AG09319 (cell line): ENCODE measurements at places on chromosomes 4 and X.

DNA sequence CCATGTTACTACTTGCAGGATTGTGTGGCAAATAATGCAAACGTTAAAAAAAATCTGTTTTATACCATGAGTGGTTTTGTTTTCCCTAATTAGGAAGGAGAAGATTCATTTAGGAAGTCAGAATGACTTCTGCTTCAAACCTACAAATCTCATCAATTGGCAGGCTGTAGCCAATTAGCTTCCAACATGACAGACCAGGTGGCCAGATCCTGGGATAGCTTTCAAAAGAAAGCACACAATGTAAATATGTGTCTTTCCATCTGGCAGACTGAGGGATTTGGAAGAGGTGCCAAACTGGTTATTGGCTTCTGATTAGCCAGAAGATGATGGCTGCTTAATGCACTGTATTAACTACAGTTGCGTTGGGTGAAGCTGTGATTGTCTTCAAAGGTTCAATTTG, 432.8 kb downstream of the ANKRD50 start:
- DNase-seq: no peak

DNA sequence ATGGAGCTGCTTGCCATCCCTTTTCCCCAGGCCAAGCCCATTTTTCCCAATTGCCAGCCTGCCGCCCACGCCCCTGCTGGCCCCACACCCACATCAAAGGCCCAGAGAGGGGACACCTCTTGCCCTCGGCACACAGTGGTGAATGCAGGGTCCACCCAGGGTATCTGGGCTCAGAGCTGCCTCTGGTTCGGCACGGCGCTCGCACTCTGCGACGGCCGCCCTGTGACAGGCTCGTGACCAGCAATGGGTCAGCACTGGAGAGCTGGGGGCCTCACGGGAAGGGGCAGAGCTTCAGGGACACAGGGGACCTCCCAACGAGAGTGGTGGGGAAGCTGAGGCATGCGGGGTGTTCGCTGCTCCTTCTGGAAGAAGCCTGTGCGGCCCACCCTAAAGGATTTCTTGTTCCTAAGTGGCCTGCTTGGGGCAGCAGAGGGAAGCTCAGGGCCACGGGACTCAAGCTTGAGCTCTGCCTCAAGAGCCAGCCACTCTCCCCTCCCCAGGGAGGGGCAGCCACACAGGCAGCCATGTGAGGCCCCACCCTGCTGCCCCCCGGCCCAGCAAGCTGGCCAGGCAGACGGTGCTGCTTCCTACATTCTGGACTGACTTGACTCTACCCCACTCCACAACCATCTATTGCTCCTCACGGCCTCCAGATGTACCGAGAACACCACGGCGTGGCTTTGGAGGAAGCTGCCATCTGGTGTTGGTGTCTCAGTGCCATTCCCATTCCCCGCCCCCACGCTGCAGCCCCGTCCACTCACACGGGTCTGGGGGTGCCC, 73.7 kb downstream of the ABLIM2 start:
- DNase-seq: no peak

DNA sequence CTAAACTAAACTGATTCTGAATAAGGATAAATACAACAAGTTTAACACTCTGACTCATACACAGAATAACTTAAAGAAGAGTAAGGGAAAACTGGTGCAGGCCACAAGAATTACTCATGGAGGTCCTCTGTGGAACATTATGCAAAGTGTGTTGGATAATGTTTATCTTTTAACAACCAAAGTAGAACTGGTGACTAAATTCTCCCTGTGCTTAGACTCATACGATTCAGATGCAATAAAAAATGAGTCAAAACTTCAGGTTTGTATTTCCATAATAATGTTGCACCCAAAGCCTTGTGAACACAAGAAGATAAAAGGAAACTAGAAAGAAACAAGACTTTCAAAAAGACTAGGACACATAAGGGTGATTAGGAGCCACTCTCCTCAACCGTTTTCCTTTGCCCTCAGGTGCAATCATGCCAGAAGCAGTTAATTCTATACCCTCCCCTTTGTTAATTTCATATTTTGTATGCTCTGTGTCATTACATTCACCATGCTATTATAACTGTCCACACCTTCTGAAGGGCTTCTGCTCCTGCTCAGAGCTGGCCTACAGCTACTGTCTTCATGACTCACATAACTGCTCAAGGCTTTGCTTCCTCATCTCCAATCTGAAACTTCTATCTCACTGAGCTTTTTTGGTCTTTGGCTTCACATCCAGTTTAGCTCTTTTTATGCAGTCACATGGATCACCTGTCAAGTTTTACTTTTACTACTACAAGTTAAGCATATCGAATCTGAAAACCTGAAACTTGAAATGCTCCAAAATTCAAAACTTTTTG, 60.2 kb downstream of the KCNIP4 start:
- peak; percentile 57 for DNase-seq

GRCh38 chrX:18828832-18829404, 121.5 kb downstream of the PPEF1 start:
- no peak for DNase-seq

DNA sequence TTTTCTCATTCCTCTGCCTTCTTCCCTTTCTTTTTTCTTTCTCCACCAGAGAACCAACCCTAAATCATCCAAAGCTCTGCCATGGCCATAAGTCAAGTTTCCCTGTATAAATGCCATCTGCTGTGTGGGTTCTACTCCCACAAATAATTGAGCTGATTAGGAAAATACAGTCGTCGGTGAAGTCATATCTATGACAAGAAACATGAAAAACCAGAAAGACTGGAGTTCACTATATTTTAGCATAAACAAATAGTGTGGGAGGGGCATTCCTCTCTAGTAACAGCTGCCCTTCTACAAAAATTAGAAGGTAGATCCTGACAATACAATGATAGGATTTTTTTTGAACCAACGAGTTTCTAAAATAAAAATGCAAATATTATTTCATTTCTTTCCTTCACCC, 48.8 kb downstream of the SPOCK3 start:
- no peak for DNase-seq

- DNase-seq: no peak
Measured at GRCh38 chr4:67918428-67918827, 34.6 kb upstream of the TMPRSS11D start.

DNA sequence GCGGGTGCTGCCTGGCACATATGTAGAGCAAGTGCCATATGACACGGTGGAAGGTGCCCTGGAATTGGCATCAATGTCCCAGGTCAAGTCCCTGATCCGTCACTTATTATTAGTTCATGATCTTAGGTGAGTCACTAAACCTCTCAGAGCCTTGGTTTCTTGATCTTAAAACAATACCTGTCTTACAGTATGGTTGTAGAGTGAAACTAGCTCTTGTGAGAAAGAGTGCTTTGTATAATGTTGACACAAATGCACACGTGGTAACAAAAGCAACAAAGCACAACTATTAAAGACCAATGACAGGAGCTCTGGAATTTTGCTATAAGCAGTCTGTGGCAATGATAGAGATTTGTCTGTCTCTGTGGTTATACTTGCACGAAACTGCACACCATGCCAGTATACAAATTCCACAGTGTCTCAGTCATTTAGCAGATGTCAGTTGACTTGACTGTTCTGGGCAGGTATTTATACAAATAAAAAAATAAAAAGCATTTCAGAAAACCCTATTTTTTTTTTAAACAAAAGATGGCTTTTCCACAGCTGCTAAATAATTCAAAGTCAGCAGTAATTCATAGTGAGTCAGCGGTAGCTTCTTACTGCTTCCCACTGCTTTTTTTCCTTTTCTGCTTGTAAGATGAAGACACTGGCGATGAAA, 19.7 kb upstream of the ACSL1 start:
- DNase-seq: peak; percentile 29

DNA sequence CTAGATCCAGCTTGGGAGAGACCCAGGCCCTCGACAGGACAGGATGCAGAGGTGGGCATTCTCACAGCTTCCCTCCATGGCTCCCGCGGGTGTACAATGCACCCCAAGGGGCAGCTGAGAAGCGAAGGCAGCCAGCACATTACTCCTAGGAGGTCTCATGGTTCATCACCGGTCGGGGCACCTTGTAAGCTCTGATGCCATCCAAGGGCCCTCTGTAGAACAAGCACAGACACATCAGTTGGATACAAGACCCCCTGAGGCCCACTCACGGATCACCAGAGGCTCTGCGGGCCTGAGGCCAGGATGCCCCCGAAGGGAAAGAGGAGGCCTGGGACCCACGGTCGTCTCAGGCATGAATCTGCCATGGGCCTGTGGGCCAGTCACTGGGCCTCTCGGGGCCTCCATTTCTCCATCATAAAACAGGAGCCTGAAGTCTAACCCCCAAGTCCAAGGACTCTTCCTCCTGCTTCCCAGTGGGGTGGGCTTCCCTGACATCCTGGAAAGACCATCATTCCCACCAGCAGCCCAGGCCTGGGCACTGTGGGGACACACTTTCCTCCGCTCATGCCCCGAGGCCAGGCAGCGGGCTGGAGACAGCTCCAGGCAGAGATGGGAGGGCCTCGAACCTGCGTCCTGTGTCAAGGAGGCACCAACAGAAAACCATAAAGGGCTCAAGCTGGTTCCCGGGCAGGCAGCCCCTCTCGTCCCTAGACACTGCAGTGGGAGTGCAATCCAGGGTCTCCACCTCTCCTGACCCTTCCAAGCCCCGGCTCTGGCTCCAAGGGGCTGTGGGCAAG, 20.1 kb downstream of the HMX1 start:
- DNase-seq: no peak

DNA sequence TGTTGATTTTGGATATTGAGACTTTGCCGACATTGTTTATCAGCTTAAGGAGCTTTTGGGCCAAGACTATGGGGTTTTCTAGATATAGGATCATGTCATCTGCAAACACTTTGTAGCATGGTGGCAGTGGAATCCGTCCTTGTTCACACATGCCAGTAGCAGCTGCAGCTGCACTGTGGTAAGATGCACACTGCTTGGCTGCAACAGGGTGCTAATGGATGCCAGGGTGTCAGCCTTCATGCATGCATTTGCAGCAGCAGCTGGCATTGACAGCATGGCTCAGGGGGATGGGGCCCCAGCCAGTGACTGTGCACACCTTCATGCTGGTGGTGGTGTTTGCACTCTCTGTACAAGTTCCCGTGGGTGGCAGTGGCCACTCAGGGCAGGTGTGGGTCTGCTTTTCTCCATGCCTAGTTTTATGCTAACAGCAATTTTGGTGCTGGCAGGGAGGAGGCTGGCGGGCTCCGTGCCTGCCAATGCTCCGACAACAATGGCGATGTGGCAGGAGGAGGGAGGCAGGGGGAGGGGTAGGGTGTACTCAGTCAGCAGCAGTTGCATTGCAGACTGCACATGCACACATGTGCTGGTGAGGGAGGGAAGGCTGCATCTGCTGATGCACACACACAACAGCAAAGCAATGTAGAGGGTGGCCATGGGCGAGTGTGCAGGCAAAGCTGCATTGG, 37.5 kb downstream of the BEX3 start:
- no peak for DNase-seq

DNA sequence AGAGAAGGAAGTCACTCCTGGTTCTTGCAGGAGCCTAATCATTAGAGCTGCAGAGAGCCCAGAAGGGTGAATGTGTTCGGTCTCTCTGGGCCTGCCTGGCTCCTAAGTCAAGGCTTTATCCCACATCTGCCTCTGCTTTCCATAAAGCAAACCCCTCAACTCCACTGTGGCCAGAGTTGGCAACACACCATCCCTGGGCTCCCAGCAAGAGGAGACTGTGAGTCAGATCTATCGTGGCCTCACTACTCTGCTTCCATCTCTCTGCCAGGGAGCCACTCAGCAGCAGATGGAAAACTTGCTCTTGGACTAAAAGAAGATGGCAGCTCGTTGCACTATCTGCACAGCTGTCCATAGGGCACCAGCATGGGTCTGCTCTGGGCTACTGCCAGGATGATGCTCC, 348.2 kb downstream of the FBXW7 start:
- DNase-seq: no peak

- DNase-seq: no peak
Measured at GRCh38 chr4:98710831-98711230, 52.4 kb upstream of the TSPAN5 start.
